Right atrium auricular region (tissue), 2 donors: ENCODE measurements at places on chromosomes 16 and 17. TPM values are rescaled to one million over a fixed set of nuclear protein-coding genes. Genes with fewer than 3 reads are reported as not detected.

- DNase-seq, result no peak
Observed at GRCh38 chr17:9386401-9386800, 189.2 kb downstream of the STX8 start.

GRCh38 chr17:67759355-67760171, 41.8 kb downstream of the NOL11 start:
- peak; percentile 64 for DNase-seq

DNA sequence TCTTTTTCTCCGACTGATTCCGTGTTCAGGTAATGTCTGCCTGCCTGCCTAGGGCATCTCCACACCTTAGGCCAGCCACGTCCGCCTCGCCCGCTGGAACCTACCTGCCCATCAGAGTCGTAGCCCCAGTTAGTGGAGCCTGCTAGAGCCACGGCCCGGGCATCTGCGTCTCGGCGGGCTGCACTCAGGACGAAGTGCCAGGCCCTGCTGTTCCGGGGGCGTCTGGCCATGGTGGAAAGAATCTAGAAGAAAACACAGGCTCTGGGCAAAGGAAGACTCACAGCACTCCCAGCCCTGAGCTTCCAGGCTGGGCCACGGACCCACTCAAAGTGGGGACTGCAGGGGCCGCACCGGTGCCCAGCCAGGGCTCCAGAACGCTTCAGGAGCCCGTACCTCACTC, 1.1 kb downstream of the SPSB3 start:
- DNase-seq, result no peak

GRCh38 chr17:57016764-57017116, 38.8 kb downstream of the SCPEP1 start:
- no peak for DNase-seq

TP53TG3F gene
- total RNA-seq, result not detected

ABCA10 gene
- 1.3 TPM for total RNA-seq

FBXO31 gene
- 39.3 TPM for total RNA-seq

ABCA9 gene
- 11.3 TPM for total RNA-seq
